ENCODE measurements at places on chromosomes 1 and 21.

GRCh38 chr1:160251687-160252526, 10.4 kb downstream of the DCAF8 start:
- DNase-seq, result peak; percentile 27

- no peak for DNase-seq
Measured at GRCh38 chr1:32813941-32814739, 3.0 kb downstream of the YARS1 start.

DNA sequence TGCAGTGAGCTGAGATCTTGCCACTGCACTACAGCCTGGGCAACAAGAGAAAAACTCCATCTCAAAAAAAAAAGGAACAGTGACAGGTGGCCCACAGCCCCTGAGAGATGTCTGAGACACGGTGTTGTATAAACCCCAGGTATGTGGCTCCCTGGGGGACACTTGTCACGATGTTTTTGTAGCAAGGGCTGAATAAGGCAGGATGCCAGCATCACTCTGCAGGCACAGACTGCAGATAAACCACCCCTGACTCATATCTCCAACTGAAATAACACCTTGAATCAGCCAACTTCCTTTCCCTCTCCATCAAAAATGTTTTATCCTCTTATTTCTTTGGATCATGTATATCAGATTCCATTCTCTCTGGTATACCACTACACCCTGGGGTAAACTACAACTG, 52.5 kb downstream of the NMNAT2 start:
- DNase-seq, result no peak

DNA sequence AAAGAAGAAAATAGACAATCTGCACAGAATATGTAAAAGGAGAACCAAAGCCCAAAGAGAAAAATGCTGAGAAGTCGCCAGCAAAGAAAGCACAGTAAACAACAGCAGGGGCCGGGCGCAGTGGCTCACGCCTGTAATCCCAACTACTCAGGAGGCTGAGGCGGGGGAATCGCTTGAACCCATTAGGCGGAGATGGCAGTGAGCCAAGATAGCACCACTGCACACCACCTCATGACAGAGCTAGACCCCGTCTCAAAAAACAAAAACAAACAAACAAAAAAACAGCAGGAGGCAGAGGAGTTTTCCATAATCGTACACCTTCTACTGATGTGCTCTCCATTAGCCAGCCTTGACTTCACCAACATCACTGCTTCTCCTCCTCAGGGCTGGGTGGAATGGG, 153.2 kb downstream of the LYPLAL1 start:
- no peak for DNase-seq

- DNase-seq, result no peak
Measured at GRCh38 chr1:99669821-99670220, 23.9 kb downstream of the PALMD start.

- DNase-seq, result no peak
Measured at GRCh38 chr1:38392861-38393260, 346.3 kb upstream of the POU3F1 start.

- no peak for DNase-seq
Measured at GRCh38 chr1:41518471-41518870, 34.0 kb upstream of the EDN2 start.

- DNase-seq, result no peak
Measured at GRCh38 chr1:6743189-6744101, 41.8 kb upstream of the CAMTA1 start.

Data from stimulated activated CD4-positive, alpha-beta T cell treated with anti-CD3 and anti-CD28 coated beads, Interleukin-1b, Interleukin-23, amount 100 ng/mL, for 1 hour (primary cell).